ENCODE measurements at places on chromosomes 13 and 19. TPM values are rescaled to one million over a fixed set of nuclear protein-coding genes. Genes with fewer than 3 reads are reported as not detected.

GRCh38 chr19:32201636-32202051 lies 143.8 kb upstream of the ZNF507 start:
- no peak for DNase-seq

GRCh38 chr13:51339952-51340732 lies 651 bp downstream of the SERPINE3 start:
- DNase-seq: no peak

The CSNK1G2 gene
- 33.5 TPM for total RNA-seq

GRCh38 chr13:110853235-110853721 lies 61.6 kb downstream of the ANKRD10 start:
- DNase-seq: no peak

The ANKRD24 gene
- 1.2 TPM for total RNA-seq

The ZNF616 gene
- 26.1 TPM for total RNA-seq

The APOC4 gene
- not detected for total RNA-seq

DNA sequence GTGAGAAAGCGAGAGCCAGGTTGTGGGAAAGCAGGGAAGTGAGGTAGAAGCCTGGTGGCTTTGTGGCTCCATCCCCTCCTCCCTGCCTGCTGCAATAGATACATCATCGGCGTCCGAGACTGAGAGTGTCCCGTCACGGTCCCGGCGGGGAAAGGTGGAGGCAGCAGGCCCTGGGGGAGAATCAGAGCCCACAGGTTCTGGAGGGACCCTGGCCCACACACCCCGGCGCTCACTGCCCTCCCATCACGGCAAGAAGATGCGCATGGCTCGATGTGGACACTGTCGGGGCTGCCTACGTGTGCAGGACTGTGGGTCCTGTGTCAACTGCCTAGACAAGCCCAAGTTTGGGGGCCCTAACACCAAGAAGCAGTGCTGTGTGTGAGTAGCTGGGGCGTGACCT lies 5.1 kb downstream of the KMT2B start:
- no peak for DNase-seq

The HNRNPUL1 gene
- 79.3 TPM for total RNA-seq

DNA sequence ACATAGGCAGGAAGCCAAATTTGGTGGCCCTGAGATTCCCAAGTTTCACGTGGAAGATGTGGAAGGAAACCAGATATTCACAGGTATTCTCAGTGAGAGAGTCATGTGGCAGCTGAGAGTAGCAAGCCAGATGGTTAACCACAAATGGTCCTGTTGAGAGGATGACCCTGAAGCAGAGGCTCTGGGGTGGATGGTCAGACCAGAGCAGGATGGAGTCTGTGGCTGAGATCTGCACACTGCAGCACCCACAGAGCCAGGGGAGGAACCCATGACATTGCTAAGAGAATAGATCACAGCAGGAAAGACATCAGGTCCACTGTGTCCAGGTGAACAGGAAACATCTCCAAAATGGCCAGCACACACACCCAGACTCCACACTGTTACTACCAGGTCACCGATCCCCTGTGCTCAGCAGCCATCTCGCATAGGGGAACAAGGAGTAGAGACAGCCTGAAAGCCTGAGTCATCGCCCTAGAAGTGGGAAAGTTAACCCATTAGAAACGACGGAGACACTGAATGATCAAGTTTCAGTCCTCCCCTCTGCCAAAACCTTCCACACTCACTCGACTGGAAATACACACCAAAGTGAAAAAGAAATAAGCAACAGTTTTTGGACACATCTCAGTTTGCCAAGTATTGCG lies 160.0 kb downstream of the RBM26 start:
- no peak for DNase-seq

DNA sequence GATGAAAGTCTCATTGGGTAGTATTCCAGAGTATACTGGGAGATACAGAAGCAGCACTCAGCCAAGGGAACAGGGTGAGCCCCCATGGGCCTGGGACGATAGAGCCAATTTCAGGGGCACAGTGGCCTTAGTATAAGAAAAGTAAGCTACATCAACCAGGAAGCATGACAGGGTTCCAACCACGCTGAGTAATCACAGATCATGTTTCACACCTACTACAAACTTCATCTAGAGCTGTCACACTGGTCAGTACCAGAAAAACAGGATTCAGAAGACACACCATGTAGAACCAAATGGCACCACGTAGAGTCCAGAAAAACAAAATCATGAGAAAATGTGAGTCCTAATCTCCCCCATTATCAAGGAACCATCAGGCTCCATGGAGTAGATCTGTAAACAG lies 1292.4 kb upstream of the MIR17HG start:
- no peak for DNase-seq

The ZC3H13 gene
- total RNA-seq: 47.3 TPM

DNA sequence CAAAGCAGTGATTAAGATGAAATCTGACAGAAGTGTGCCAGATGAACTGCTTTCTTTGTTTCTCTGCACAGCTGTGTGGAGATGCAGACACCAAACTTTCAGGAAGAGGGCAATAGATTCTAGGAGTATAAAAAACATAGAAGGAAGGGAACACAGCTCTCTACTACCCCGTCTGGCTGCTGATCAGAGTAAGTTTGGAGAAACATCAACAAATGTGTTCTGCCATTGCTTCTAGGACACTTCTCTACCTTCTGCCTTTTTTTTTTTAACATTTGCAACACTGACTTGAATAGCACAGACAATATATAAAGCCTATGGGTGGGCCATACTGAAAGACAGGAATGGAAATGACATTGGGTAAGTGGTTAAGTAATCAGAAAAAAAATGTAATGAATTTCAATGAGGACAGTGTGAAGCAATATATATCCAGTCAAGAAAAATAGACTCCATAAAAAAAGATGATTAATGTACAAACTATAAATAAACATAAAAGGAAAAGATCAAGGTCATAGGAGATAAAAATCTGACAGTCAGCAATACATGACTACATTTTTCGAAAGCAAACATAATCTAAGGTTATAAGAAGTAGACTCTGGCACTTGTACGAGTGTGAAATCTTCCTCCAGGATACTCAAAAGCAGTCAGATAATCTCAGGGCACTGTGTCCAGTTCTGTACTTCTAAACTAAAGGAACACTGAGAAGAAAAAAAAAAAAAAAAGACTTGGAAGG lies 21.4 kb downstream of the NUFIP1 start:
- DNase-seq: no peak

- no peak for DNase-seq
Measured at GRCh38 chr19:40797963-40798682, 868 bp upstream of the EGLN2 start.

The NCR1 gene
- total RNA-seq: 0.32 TPM

- DNase-seq: peak; percentile 10
Measured at GRCh38 chr19:47057328-47057727, 8.9 kb upstream of the TMEM160 start.

DNA sequence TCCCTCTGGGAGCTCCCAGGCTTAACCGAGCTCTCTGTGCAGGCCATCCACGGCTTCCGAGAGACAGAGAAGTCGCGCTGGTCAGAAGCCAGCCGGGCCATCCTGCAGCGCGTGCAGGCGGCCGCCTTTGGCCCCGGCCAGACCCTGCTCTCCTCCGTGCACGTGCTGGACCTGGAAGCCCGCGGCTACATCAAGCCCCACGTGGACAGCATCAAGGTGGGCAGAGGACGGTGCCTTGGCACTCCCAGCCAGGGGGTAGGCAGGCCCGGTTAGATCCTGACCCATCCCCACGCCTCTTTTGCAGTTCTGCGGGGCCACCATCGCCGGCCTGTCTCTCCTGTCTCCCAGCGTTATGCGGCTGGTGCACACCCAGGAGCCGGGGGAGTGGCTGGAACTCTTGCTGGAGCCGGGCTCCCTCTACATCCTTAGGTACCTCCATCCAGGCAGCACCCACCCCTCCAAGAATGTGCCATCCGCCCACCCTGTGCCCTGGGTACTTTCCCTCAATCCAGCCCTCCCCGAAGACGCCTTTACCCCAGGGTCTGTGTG lies 1.5 kb downstream of the PSPN start:
- DNase-seq: no peak

The MYH14 gene
- 15.5 TPM for total RNA-seq

GRCh38 chr13:92187378-92187989 lies 789.1 kb downstream of the GPC5 start:
- no peak for DNase-seq

DNA sequence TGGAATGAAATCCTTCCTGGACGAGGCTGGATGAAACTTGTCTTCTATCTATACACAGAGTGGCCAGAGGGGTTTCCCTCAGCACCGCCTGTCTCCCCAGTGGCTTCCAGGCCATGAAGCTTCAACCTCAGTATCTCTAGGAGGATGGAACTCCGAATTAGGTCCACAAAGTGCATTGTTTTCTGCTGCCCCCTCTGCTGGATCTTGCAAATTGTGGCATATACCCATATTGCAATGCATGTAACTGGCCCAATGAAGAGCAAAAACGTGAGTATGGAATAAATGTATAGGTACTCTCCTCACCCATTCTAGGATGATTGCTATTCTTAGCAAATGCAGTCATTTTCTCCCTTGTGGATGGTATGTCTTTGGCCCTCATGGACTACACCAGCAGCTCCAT lies 14.7 kb upstream of the LILRB4 start:
- DNase-seq: no peak

GRCh38 chr13:28751175-28751960 lies 32.6 kb upstream of the SLC46A3 start:
- DNase-seq: no peak

The KBTBD7 gene
- total RNA-seq: 23.1 TPM

GRCh38 chr19:7654401-7654800 lies 14.4 kb upstream of the RETN start:
- DNase-seq: no peak

The NPHS1 gene
- 0.05 TPM for total RNA-seq

GRCh38 chr13:74662905-74663304 lies 528.7 kb upstream of the KLF12 start:
- DNase-seq: no peak

DNA sequence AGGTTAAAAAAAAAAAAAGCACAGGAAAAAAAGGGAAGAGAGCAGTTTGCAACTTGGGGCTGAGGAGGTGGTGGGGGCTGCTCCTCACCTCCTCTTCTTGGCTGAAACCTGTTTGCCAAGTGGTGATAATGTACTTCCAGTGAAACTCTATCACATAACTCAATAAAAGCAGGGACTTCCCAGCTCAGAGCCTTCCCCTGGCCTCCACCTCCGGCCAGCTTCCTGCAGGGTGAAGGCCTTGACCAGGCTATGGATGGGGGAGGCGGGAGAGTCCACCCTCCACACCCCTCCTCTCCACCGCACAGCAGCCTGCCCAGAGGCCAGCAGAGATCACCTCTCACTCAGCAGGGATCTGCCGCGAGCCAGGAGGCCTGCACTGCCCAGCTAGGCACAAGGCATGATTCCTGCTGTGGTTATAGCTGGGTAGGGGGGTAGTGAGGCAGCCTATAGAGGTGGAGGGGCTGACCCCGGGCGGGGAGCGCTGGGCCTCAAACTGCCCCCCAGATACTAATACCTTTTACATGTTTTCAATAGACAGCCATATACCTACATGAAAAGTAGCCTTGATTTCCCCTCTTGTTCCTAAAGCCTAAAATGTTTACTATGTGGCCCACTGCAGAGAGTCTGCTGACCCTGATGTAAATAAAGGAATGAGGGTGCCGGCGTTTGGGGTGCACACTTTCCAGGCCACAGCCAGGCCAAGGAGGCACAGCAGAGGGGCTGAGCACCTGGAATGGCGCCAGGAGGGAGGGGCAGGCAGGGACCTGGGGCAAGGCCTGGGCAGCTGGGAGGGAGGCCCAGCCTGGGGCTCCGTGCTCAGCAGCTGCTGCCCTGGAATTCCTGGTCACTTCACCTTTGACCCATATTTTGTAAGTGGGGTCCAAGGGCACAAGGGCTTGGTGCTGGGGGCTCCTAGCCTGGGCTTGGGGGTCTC lies 10.3 kb downstream of the ZNF787 start:
- DNase-seq: no peak

The NLRP11 gene
- not detected for total RNA-seq

DNA sequence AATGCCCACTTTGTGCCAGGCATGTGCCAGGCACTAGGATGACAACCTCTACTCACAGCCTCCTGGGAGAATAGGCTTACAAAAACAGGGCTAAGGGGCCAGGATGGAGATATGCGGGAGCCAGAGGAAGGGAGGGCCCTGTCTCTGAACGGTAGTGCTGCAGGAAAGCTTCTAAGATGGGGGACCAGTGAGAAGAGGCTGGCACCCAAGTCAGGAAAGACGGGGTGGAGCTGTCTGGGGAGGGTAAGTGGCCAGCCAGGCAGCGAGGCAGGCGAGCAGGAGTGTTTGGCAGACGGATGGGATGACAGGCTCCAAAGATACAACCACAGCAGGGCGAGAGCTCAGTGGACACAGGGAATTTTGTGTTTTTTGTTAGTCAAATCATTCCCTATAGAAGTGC lies 44.7 kb upstream of the GPI start:
- DNase-seq: no peak

DNA sequence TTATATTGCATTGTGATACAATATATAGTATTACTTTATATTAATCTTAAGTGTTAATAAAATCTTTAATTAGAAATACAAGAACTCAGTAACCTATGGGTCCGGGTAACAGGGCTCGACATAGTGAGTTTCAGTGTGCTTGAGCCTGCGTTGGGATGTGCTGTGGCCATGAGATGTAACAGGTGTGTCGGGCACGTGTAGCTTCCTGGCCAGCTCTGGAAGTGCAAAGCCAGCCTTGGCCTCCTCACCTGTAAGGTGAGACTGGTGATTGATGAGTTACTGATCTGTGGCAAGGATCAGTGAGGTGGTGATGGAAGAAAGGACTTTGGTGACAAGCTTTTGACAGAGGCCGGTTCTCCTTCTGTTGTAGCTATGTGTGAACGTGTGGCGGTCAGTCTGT lies 19.2 kb downstream of the ATP4B start:
- DNase-seq: no peak

- DNase-seq: no peak
Measured at GRCh38 chr13:77767413-77767812, 69.9 kb downstream of the SLAIN1 start.

The IFI30 gene
- total RNA-seq: 6.6 TPM

GRCh38 chr19:19628501-19629134 lies 598 bp upstream of the LPAR2 start:
- no peak for DNase-seq

GRCh38 chr19:8580710-8581281 lies 3.6 kb upstream of the MYO1F start:
- DNase-seq: no peak

The IRF2BP1 gene
- 18.2 TPM for total RNA-seq

The RPS28 gene
- total RNA-seq: 301 TPM

DNA sequence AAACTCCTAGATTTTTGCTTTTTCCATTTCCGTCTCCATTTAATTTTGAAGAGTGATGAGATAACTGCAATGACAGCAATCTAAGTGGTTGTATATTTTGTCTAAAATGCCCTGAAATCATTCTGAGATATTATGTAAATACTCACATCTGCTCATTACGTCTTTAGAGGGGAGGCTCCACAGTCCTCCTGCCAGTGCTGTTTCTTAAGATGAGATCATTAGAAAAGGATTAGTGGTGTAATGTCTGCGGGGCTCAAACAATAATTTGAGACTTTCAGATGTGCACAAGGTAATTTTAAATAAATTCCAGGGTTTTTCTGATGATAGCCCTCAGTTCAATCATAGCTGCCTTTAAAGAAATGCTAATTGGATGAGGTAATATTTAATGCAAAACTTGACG lies 437.9 kb downstream of the FOXO1 start:
- no peak for DNase-seq

GRCh38 chr19:51071095-51071405 lies 6.2 kb upstream of the KLK13 start:
- DNase-seq: no peak

- no peak for DNase-seq
Measured at GRCh38 chr19:49020342-49020741, 3.5 kb upstream of the LHB start.

All from urinary bladder (tissue), 4 donors.